ENCODE measurements at places on chromosomes 4 and X. TPM values are rescaled to one million over a fixed set of nuclear protein-coding genes. Genes with fewer than 3 reads are reported as not detected.

CFAP47 gene
- total RNA-seq: not detected

NPY5R gene
- not detected for total RNA-seq

ADH1A gene
- not detected for total RNA-seq

FAM53A gene
- 0.78 TPM for total RNA-seq

DGKK gene
- not detected for total RNA-seq

CLIC2 gene
- total RNA-seq: 14.6 TPM

ZNF718 gene
- 3.6 TPM for total RNA-seq

HMX1 gene
- not detected for total RNA-seq

GRCh38 chrX:87900320-87900908, 382.8 kb downstream of the KLHL4 start:
- DNase-seq: peak; percentile 35

- peak; percentile 68 for DNase-seq
Observed at GRCh38 chrX:20517565-20517964, 250.9 kb upstream of the RPS6KA3 start.

GRCh38 chr4:107472265-107472948, 247.6 kb downstream of the PAPSS1 start:
- DNase-seq: no peak

- DNase-seq: peak; percentile 50
Observed at GRCh38 chrX:20066968-20067708, 49.6 kb downstream of the MAP7D2 start.

DNA sequence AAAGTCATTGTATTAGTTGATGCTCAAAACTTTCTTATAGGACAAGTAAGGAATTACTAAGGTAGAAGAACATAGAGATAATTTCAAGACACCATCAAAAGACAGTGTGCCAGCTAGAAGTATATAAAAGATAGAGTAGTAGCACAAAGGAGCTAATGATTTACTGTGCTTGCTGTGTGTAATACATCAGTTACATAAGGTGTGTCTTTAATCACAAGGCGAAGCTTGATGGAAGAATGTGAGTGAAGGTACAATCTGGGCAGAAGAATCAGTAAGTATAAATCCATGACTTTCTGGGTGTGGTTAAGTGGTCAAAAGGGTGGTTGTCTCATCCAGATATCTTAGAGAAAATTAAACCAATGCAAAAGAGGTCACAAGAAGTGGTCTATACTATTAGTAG, 95.1 kb upstream of the BOD1L1 start:
- DNase-seq: no peak

- DNase-seq: peak; percentile 44
Observed at GRCh38 chr4:109406337-109406931, 27.2 kb upstream of the SEC24B start.

- DNase-seq: no peak
Observed at GRCh38 chrX:41118156-41118555, 32.9 kb downstream of the USP9X start.

- no peak for DNase-seq
Observed at GRCh38 chrX:138853936-138854335, 142.4 kb upstream of the FGF13 start.

DNA sequence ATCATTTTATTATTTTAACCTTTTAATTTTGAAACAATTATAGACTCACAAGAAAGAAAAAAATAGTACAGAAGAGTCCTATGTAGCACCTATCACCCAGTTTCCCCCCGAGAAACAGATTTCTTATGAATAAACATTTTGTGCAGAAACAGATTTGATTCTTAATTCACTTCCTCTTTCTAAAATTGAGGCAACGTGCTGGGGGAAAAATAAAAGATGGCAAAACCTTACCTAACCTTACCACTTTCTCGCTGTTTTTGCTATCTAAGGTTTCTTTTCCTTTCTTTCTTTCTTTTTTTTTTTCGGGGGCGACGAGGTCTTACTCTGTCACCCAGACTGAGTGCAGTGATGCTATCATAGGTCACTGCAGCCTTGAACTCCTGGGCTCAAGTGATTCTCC, 4.3 kb upstream of the CLNK start:
- DNase-seq: no peak

GRCh38 chr4:143346206-143346605, 9.5 kb downstream of the GAB1 start:
- DNase-seq: no peak

DNA sequence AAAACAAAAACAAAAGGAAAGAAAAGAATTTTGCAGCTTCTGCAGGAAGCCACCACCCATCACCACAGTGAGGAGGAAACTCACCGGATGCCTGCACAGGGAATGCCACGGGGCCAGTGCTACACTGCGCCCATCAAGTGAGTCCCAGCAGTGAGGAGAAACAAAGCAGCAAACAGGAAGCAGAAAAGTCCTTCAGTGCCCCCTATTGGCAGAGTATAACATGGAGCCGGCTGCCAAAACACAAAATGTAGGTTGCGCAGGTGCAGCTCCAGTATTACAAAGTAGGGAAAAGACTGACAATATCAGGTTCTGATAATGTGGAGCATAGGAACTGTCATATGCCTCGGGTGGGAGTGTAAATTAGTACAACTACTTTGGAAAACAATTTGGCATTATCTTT, 23.3 kb upstream of the SCML2 start:
- peak; percentile 19 for DNase-seq

- DNase-seq: peak; percentile 86
Observed at GRCh38 chr4:112296949-112297880, at the start of gene ALPK1. Gene ALPK1 (plus strand): TSS chr4:112297369.

GRCh38 chrX:124497386-124497785, 151.0 kb downstream of the SH2D1A start:
- DNase-seq: no peak

GRCh38 chr4:7647186-7647585, 212.5 kb upstream of the PSAPL1 start:
- DNase-seq: no peak

DNA sequence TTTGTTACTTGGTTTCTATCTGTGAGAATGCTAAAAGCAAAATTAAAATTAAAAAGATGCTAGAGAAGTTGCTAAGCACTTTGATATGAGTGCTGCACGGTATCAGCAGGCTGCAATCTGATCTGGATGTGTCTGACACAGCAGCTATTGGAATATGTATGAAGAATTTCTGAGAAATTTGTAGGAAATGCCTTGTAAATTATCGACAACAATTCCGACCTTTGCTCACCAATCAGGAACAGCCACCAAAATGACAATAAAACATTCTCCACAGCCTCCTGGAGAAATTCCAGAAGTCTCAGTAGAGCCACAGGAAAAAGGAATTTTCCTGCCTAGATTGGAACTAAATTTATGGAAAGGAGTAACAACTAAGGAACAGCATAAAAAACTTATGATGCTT, 82.5 kb downstream of the TIGD2 start:
- no peak for DNase-seq

GRCh38 chrX:150984169-150984824, 1.2 kb downstream of the HMGB3 start:
- no peak for DNase-seq

All from RPMI7951 (cell line).